ENCODE measurements at places on chromosomes 2 and 18.
A peak's percentile ranks its signal among the peaks of the same experiment; 100 is the strongest.

GRCh38 chr18:44954257-44954656 is 273.6 kb downstream of the SETBP1 start:
- DNase-seq: no peak

DNA sequence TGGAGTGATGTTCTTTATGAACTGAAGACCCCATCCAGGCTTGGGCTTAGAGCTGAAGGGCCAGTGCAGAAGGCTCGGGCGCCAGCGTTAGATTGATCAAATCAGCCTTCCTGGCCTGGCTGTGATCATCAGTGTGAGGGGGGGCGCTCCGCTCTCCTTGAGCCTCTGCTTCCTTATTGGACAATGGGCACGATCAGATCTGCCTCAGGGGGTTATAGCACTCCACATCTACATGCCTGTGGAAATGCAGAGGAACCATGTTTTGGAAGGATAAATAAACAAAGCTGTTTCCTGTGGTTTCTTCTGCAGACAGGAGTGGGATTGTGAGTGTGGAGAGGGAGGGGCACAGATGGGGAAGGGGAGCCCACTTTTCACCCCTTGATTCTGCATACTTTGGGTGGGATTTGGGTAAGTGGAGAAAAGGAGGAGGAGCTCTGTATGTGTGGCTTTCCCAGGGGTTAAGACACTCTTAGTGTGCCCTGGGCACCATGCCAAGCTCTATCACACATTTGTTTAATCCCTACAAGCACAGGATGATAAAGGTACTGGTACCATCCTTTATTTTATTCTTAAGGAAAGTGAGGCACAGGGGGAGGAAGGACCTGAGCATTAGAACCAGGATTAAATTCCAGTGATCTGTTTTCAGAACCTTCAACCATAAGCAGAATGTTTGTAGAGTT is 150.5 kb downstream of the EN1 start:
- DNase-seq: peak; percentile 9

DNA sequence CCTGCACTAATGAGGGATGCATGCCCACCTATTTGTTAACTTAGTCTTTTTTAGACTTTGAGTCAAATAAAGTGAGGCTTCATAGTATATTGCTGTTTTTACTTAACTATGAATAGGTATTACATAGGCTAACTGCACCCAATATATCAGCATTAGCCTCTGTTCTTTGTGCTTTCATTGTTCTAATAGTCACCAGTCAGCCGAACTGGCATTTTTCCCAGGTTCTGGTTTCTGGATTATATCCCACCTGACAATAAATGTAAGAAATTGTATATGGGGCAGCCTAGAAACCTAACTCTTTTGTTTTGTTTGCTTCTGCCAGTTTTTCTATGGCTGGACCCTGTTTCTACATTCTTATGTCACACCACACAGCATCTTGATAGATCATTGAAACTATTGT is 1672.4 kb upstream of the LRRTM1 start:
- no peak for DNase-seq

GRCh38 chr2:200635251-200635650 is 49.4 kb downstream of the AOX1 start:
- DNase-seq: no peak

GRCh38 chr2:137179542-137179941 is 414.2 kb downstream of the THSD7B start:
- no peak for DNase-seq

DNA sequence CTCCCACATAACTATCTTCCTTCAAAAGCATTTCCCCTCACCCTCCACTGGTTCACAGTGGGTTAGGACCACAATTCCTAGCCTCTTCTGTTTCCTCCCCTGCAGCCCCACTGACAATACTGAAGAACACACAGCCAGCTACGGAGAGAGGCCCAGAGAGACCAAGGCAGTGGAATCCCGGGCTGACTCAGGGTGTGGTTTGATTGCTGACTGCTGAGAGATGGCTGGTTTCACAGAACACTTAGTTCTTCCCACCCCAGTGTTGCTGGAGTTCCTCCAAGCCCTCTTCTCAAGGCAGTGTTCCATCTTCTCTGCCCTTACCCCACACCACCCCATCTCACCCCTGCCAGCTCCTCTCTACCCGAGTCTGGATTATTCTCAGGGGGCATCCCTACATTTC is 43.3 kb upstream of the ZFP36L2 start:
- DNase-seq: peak; percentile 75

DNA sequence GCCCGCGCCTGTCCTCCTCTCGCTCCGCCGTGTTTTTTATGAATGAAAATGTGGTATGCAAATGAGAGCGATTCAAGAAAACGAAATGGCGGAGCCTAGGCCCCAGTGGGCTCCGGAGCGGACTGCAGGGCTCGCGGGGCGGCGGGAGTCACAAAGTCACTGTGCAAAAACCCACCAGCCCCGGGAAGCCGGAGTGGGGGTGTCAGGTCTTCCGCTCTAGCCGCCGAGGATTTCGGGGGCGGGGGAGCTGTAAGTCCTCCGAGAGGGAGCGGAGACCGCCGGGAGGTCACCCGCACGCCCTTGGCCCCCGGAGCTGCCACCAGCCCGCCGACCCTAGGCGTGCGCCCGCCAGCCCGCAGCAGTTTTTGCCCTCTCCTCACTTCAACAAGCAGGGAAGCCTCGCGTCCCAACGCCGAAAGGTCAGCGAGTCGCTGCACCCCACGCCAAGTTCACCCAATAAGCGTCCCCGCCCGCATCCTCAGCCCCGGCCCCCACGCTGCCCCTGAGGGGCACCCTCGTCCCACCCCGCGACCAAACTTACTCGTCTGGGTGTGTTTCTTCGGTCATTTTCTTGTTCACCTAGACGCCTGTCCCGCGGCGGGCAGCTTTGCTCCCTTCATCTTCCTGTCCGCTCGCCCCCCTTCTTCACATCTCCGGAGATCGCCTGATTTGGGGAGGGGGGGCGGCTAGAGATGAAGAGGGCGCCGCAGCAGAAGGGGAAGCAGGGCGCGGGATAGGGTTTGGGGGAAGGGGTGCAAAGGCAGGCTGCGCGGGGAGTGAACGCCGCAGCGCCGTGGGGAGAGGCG is 775 bp downstream of the SPRED2 start:
- DNase-seq: peak; percentile 57

DNA sequence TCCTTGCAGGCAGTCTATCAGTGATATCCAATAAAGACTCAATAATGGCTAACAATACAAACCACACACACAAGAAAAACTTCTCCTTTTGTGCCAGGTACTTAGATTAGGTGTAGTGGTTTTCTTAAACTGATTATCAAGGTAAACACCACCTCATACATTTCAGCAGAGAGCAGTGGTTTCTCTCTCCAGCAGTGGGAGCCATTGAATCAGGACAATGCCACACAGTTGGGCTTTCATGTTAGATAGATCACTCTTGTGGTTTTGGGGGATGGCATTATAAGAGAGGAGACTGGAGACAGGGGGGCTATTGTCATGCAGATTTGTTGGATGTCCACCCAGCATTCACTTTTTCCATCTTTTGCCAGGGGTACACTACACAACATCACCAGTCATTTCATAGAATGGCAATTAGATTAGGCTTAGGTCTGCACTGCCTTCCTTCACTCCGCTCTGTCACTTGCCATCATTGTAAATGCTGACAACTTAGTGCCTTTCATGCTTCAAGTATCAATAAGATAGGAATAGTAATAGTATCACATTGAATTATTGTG is 13.6 kb upstream of the IRS1 start:
- DNase-seq: no peak

- no peak for DNase-seq
Measured at GRCh38 chr18:55337908-55338521, 250.0 kb downstream of the TCF4 start.

- no peak for DNase-seq
Measured at GRCh38 chr2:180990337-180990736, 9.9 kb downstream of the UBE2E3 start.

DNA sequence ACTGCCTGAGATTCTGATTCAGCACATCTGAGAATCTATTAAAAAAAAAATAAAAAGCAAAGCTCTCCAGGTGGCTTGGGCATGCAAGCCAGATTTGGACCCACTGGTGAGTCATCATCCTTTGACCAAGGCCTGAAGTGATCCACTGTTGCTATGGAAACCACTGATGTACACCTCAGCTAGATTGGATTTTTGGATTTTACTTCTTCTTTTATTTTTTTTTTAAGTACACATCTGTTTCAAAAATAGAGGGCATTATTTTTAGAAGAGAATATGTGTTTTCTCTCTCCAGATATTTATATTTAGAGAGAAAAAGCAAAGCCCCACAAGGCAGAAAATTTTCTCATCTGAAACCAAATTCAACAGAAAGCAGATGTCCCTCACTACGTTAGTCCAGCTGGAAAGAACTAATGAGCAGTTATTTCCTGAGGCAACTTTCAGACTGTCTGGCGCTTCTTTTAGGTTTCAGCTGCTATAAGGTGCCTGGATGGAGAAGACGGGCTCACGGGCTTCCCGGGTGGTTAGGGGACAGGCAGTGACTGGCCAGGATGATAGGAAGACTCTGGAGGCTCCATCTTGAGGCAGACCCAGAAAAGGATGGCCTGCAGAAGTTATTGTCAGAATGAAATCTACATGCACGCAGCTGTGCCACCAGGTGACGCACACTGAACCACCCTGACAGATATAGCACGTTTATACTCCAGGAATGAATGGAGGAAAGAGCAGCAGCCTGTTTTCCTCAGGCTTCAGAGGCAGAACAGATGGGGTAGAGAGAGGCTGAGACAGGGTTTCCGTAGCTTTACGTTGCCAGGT is 50.5 kb downstream of the MRPL35 start:
- no peak for DNase-seq

DNA sequence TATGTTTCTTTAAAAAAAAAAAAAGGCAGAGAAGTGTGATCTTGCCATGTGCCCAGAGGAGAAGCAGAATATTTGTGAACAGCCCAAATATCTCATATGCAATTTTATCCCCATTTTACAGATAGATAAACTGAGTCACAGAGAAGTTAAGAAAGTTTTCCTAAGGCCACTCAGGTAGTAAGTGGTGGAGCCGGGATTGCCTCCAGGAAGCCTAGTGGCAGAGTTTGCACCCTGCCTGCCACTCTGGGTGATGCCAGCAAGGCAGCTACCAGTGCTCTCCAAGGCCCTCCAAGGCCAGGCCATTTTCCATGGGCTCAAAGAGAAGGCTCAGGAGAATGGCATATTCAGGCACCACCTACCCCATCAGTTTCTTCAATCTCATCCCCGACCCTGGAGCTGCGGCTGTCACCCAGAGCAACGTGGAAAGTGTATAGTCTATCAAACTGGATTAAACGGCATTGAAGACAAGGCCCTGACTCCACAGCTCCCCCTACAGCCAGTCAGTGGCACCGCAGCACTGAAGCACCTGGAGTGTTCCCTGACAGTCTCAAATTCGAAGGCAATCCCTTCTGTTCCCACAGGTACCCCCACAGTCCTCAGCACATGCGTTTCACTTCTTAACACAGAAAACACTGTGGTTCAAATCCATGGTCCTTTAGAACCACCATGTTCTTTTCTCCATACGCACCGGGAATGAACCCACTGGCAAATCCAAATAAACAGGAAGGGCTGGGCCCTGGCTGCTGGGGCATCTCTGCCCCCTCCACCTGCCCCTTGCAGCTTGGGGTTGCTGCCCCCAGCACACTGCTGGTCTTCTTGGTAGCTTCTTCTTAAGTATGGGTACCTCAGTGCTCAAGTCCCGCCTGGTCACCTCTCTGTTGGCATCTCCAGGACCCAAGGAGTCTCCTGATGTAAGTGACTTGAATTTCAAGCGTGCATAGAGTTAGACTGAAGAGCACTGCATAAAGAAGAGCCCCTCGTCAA is 175.3 kb downstream of the INHBB start:
- DNase-seq: no peak

GRCh38 chr2:18123577-18123976 is 245.1 kb downstream of the KCNS3 start:
- DNase-seq: no peak

GRCh38 chr18:60147323-60147722 is 225.3 kb downstream of the MC4R start:
- no peak for DNase-seq

DNA sequence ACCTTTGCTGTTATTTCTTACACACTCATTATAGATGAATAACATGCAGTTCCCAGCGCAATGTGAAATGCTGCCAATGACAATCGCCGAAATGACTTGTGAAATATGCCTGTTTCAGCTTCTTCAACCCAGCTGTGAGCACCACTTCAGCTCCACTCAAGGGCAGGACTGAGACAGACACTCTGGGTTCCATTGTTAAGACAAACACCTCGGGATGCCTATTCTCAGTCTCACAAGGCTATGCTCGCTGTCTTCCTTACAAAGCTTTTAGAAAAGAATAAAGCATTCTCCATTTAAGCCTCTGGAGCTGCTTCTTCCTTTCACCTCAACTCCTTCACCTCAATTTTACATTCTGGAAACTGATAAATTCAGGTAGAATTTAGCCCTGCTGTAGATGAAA is 4.2 kb downstream of the CBLN2 start:
- no peak for DNase-seq

DNA sequence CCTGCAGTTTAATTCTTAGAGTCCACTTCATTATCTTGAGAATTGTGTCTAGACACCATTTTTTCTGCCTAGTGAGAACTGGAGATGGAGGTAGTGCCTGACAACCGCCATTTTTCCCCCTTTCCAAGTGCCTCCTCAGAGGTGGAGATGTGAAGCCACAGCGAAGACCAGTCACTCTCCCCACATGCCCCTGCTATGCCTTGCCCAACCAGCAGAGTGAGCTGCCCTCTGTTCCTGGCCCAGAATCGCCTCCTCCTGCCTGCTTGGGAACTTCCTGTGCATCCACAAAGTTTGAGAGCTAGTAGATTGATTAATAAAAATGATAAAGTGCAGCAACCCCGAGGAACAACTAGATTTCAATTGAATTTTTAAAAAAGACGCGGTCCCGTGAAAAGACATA is 123.3 kb downstream of the CLIP4 start:
- no peak for DNase-seq

GRCh38 chr2:120441744-120442471 is 96.0 kb downstream of the INHBB start:
- DNase-seq: no peak
